ENCODE measurements at places on chromosomes 12 and 14. TPM values are rescaled to one million over a fixed set of nuclear protein-coding genes. Genes with fewer than 3 reads are reported as not detected.
A peak's percentile ranks its signal among the peaks of the same experiment; 100 is the strongest.

The HVCN1 gene
- 7.4 TPM for total RNA-seq

The MGST1 gene
- total RNA-seq, result 92.4 TPM

The MGP gene
- total RNA-seq, result 984 TPM

The SLC25A47 gene
- not detected for total RNA-seq

The CSAD gene
- 18.6 TPM for total RNA-seq

GRCh38 chr14:104171895-104172294, 33.5 kb downstream of the KIF26A start:
- DNase-seq, result no peak
- H3K4me1 ChIP-seq, result no peaks in the 10 kb centered on the region
- H3K27ac ChIP-seq, result no peak overlapping the region
- H3K27me3 ChIP-seq, result no peaks in the 10 kb centered on the region

GRCh38 chr14:79298373-79298772, 912.9 kb downstream of the DIO2 start:
- no peak overlapping the region for H3K4me3 ChIP-seq
- no peak for DNase-seq

- peak overlapping the region; percentile 84 for H3K27ac ChIP-seq
- no peak overlapping the region for H3K4me3 ChIP-seq
- no peaks in the 10 kb centered on the region for H3K36me3 ChIP-seq
- no peaks in the 10 kb centered on the region for H3K27me3 ChIP-seq
Observed at GRCh38 chr12:47102845-47103651, 23.3 kb upstream of the AMIGO2 start.

- H3K27me3 ChIP-seq, result no peaks in the 10 kb centered on the region
- H3K36me3 ChIP-seq, result no peaks in the 10 kb centered on the region
- no peaks in the 10 kb centered on the region for H3K4me1 ChIP-seq
- H3K27ac ChIP-seq, result no peak overlapping the region
- no peak for DNase-seq
Observed at GRCh38 chr12:92756898-92757596, 54.3 kb downstream of the PLEKHG7 start.

- H3K4me1 ChIP-seq, result no peaks in the 10 kb centered on the region
- H3K27ac ChIP-seq, result no peak overlapping the region
- H3K27me3 ChIP-seq, result no peaks in the 10 kb centered on the region
- DNase-seq, result no peak
- no peaks in the 10 kb centered on the region for H3K36me3 ChIP-seq
- no peak overlapping the region for H3K4me3 ChIP-seq
Observed at GRCh38 chr12:51482929-51483697, 58.5 kb downstream of the SLC4A8 start.

GRCh38 chr14:94372021-94372605, 16.3 kb downstream of the SERPINA1 start:
- no peaks in the 10 kb centered on the region for H3K27me3 ChIP-seq
- no peaks in the 10 kb centered on the region for H3K4me1 ChIP-seq
- no peaks in the 10 kb centered on the region for H3K36me3 ChIP-seq
- peak; percentile 40 for DNase-seq
- H3K4me3 ChIP-seq, result no peak overlapping the region

DNA sequence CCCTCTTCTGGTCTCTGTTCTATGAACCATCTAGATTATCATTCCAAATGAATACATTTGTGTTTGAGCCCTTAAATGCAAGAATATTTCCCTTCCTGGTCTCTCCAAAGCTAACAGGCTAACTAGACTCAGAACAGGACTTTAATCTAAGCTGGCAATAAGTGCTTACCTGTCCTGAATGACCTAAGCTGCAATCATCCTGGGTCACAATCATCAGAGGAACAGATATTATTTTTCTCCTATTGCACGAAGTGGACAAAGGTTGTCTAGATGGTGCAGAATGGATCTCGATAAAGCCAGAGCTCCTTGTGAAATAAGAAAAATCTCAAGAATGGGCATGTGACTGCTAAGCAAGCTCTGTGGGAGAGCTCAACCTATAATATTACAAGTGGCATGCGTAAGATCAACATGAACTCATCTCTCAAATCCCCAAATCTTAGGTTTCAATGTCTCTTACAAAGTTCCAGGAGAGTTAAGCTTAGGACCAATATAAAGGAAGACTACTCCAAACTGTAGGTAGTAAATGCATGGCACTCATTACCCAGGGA, 10.6 kb upstream of the NUMB start:
- no peak overlapping the region for H3K4me3 ChIP-seq
- no peaks in the 10 kb centered on the region for H3K27me3 ChIP-seq
- no peaks in the 10 kb centered on the region for H3K4me1 ChIP-seq

DNA sequence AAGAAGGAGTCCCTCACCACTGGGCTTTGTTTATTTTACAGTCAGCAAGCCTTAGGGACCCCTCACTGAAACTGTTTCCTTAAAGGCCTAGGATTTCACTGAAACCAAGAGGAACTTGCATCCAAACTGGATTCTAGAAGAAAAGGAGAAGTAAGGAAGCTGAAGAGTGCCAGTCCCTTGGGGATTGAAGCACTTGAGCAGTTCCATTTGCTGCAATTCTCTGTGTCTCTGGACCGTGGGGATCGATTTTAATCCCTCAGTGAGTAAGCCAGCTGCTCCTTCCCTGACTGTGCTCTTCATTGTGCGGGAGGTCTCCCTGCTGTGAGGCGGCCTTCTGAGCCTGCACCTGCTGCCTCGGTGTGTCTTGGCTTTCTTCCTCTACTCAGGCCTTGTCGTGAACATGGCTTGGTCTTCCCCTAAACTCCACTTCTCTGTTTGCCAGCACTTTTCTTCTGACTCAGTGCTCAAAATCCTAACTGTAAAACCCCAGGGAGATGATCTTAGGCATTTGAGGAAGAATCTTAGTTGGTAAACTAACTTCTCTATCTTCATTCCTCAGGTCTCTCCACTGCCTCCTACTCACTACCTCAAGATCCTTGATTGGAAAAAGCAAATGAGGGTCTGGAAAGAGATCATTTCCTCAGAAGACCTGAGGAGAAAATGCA, 132.6 kb downstream of the SLC38A6 start:
- no peak overlapping the region for H3K4me3 ChIP-seq
- DNase-seq, result no peak
- no peak overlapping the region for H3K27ac ChIP-seq
- H3K36me3 ChIP-seq, result no peaks in the 10 kb centered on the region

DNA sequence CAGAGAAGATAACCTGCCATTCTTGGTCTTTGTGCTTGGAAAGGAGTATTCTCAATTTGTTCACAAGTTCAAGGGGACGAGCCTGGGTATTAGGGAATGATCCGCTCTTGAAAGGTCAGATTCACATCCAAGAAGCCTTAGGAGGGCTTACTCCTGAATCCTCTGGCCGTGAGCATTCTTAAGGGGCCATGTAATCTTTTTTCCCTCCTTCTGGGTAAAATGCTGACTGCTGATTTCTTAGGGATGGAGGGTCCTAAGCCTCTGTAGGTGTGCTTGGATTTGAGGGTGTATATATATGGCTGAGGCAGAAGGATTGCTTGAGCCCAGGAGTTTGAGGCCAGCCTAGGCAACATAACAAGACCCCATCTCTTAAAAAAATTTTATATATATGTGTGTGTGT, 149.1 kb downstream of the TSPAN9 start:
- H3K27me3 ChIP-seq, result no peaks in the 10 kb centered on the region
- H3K4me3 ChIP-seq, result no peak overlapping the region
- H3K27ac ChIP-seq, result no peak overlapping the region
- H3K36me3 ChIP-seq, result no peaks in the 10 kb centered on the region
- DNase-seq, result no peak

DNA sequence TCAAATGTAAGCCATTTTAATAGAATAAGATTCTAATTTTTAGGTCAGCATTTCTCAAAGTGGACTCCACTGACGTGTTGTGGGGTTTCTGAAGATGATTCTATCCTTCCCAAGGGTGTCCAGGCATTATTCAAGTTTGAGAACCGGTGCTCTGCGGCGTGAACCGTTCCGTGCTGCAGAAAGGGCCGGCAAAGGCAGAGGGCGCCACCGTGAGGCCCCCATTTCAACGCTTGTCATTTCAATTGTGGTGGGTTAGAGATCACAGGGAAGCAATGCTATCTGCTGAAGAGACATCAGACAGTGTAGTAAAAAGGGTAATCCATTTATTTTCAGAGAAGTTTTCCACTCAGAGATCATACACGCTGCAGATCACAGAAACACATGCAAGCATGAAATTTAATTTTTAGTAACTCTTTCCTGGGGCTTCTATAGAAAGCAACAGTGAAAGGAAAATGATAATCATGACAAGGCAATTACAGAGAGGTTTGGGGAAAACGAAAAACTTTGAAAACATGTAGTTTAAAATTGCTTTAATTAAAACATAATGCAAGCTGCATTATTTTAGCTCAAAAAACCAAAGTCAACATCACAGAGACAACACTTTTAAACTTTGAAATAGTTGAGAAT, 201.7 kb downstream of the EXOC5 start:
- H3K27me3 ChIP-seq, result no peaks in the 10 kb centered on the region
- DNase-seq, result no peak
- H3K4me3 ChIP-seq, result no peak overlapping the region
- no peaks in the 10 kb centered on the region for H3K4me1 ChIP-seq

- H3K4me3 ChIP-seq, result no peak overlapping the region
- no peaks in the 10 kb centered on the region for H3K27me3 ChIP-seq
- no peak overlapping the region for H3K27ac ChIP-seq
- no peaks in the 10 kb centered on the region for H3K4me1 ChIP-seq
Observed at GRCh38 chr12:88645816-88646215, 65.5 kb upstream of the KITLG start.

DNA sequence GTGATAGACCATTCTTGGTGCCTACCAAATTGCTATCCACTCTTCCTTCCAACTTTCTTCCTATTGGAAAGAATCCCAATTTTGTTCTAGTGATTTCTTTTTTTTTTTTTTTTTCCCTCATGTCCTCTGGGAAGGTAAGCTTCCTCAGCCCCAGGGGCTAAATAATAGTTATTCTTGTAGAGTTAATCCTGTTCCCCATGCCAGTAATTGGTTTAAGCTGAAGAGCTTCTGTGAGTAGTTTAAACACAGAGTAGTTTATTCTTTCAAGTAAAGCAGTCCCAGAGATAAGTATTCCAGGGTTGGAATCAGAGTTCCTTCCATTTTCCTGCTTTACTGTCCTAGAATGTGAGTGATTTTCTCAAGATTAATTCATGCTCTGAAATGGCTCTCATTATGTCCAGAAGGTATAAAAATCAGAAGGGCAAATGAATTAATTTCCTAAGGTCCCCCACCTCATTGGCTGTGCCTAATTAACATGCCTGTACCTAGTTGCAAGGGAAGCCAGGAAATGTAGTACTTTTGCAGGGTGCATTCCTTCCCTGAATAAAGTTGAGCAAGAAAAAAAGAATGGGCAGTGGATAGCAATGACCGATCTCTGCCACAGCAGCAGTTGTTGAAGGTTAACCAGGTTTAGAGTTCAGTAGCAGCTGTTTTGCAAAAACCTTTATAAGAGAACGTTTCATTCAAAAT, 97.8 kb downstream of the PLEKHA5 start:
- no peaks in the 10 kb centered on the region for H3K27me3 ChIP-seq
- H3K4me3 ChIP-seq, result no peak overlapping the region
- no peak for DNase-seq
- H3K36me3 ChIP-seq, result no peaks in the 10 kb centered on the region
- no peak overlapping the region for H3K27ac ChIP-seq

DNA sequence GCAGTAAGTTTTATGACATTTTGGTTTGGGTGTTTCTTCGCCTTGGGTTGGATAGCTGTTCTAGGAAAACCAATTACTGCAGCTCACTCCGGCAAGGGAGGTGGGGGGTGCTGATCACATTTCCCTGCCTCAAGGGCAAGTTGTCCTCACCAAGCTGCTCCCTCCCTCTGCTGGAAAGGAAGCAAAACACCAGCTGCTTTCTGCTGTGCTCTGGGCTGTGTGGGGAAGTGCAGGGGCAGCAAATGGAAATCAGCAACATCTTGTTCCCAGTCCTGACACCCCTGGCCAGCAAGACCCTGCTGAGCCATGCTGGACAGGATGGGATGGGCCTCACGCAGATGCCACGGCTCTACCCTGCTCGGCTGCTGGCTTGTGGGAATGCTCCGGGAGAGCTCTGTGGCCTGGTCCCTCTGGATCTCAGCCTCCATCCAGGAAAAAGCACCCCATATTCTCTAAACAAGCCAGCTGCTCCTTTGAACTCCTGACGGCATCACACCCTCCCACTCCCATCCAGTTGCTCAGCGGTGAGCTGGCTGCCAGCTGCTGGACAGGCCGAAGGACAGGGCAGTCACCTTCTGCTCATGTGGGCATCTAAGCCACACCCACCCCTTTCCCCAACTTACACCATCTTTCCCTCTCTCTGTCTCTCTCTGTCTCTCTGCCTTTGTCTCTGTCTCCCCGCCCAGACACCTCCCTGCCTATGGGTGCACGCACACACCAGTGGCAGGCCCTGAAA, 52.4 kb upstream of the EIF5 start:
- peak; percentile 82 for DNase-seq
- H3K27me3 ChIP-seq, result peaks cover 37% of the 10 kb centered on the region
- H3K4me3 ChIP-seq, result no peak overlapping the region
- peaks cover 18% of the 10 kb centered on the region for H3K4me1 ChIP-seq
- H3K36me3 ChIP-seq, result no peaks in the 10 kb centered on the region

DNA sequence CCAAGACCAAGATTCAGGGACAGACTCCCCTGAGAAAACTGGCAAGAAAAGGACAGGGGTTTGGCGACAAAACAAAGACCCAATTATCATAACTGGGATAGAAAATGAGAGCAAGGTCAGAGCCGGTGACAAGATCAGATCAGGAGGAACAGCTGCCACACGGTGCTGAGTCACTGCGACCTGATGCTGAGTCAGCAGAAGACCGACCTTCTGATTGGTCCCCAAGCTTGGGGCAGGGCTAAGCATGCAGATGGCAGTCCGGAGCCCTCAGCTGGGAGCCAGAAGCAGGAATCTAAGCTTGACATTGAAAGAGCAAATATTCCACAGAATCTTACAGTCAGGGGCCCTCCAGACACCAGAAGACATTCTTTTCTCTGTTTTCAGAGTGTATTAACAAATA, 19.1 kb upstream of the ARMH4 start:
- H3K4me1 ChIP-seq, result no peaks in the 10 kb centered on the region
- no peak overlapping the region for H3K4me3 ChIP-seq
- no peak overlapping the region for H3K27ac ChIP-seq
- H3K27me3 ChIP-seq, result no peaks in the 10 kb centered on the region

- DNase-seq, result no peak
- peaks cover 4% of the 10 kb centered on the region for H3K4me1 ChIP-seq
- H3K27ac ChIP-seq, result no peak overlapping the region
- H3K27me3 ChIP-seq, result no peaks in the 10 kb centered on the region
- no peak overlapping the region for H3K4me3 ChIP-seq
Observed at GRCh38 chr12:15591811-15592210, 197.4 kb downstream of the EPS8 start.

GRCh38 chr12:94560431-94561221, 89.7 kb downstream of the TMCC3 start:
- no peak overlapping the region for H3K4me3 ChIP-seq
- H3K4me1 ChIP-seq, result no peaks in the 10 kb centered on the region
- no peak for DNase-seq

DNA sequence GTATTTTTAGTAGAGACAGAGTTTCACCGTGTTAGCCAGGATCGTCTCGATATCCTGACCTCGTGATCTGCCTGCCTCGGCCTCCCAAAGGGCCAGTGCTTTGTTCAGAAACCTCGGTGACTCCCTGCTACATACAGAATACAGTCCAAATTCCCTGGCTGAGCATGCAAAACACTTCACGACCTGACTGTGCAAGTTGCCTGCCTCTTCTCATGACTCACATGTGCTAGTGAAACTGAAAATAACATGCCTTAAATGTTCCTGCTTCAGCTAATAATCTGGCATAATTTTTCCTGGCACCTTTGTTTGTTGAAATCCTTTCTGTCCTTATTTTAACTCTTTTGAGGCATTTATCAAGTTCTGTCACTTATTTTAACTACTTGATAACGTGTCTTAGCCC, 8.2 kb downstream of the DMAC2L start:
- no peak for DNase-seq
- peak overlapping the region; percentile 76 for H3K27ac ChIP-seq
- no peaks in the 10 kb centered on the region for H3K27me3 ChIP-seq
- peaks cover 8% of the 10 kb centered on the region for H3K36me3 ChIP-seq

- H3K27ac ChIP-seq, result no peak overlapping the region
- peaks cover 4% of the 10 kb centered on the region for H3K36me3 ChIP-seq
- no peak overlapping the region for H3K4me3 ChIP-seq
Observed at GRCh38 chr12:92796650-92797049, 93.9 kb downstream of the PLEKHG7 start.

All from sigmoid colon (tissue), 7 donors.